ENCODE measurements at places on chromosomes 2 and 18.

DNA sequence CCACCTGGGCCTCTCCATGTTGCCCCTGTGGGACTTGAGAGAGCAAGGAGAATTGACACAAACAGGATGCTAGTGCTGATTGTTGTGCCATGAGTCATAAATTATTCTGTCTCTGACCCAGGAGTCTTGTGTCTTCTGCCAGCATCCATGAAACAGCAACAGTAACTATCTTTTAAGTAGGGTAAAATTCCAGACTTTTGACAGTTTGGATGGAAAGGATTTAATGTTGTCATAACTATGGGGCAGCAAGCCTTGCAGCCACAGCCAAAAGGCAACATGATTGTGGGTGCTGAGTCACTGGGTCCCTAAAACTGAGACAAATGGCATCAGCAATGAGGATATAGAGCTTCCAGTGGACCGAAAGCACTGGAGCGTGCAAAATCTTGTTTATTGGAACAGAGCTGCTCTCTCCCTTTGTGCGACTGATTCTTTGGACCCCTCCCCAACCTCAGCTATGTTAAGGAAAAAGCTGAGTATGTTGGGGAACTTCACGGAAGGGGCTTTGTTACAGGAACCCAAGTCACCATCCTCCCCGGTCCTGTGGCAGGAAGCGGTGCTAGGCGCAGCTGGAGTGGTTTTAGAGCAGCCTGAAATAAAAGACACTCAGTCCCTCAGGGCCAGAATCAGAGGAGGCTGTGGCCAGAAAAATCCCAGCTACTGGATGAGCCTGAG is 9.6 kb upstream of the ITPRIPL1 start:
- DNase-seq = peak; percentile 46

DNA sequence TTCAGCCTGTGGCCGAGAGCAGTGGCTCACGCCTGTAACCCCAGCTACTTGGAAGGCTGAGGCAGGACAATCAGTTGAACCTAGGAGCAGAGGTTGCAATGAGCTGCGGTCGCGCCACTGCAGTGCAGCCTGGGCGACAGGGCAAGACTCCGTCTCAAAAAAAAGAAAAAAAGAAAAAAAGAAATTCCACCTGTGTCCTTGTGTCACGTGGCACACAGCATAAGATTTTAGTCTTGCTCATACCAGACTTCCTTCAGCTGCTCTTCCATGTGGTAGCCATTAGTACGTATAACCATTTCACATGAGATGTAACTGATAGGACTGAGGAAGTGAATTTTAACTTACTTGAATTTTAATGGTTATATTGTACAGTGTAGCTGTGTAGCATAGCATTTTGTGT is 4.0 kb downstream of the NOP58 start:
- no peak for DNase-seq

GRCh38 chr2:186980117-186980442 is 131.1 kb upstream of the ZSWIM2 start:
- no peak for DNase-seq

- DNase-seq = peak; percentile 50
These were observed 103.4 kb downstream of the TNS1 start for GRCh38 chr2:217899231-217900009.

GRCh38 chr2:140186313-140186712 is 1406.1 kb upstream of the NXPH2 start:
- DNase-seq = no peak

- DNase-seq = no peak
These were observed 44.8 kb downstream of the FTCDNL1 start for GRCh38 chr2:199806179-199806578.

DNA sequence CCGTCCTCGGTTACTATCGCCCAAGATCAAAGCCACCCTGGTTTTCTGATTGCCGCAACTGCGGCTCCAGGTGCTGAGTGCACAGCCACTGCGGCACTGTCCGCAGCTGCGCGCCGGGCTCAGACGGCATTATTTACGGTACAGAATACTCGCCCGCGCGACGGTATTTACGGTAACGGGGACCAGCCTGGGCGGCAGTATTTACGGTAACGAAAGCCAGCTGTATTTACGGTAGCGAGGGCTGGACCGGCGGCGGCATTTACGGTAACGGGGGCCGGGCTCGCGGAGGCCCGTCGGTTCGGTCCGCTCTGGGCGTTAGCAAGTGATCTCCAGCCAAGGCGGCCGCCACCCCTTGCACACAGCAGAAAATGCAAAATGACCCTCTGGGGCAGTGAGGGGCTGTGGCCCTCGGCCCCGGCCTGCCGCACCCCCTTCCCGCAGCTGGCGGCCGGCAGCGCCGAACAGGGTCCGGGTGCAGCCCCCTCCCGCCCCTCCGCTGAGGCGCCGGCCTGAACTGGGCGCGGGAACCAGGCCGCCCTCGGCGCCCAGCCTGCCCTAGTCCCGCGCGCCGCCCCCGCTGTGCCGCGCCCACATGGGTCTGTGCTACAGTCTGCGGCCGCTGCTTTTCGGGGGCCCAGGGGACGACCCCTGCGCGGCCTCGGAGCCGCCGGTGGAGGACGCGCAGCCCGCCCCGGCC is at the start of gene GNAL:
Gene GNAL (plus strand): TSS at position 293 of the 697 bp plus-strand sequence. CDS start 300 bp downstream, at position 593.
- peak; percentile 0 for DNase-seq

GRCh38 chr18:75066936-75067335 is 142.0 kb downstream of the PTGR3 start:
- DNase-seq = no peak

- no peak for DNase-seq
These were observed 39.2 kb downstream of the IL1R2 start for GRCh38 chr2:102030855-102031527.

DNA sequence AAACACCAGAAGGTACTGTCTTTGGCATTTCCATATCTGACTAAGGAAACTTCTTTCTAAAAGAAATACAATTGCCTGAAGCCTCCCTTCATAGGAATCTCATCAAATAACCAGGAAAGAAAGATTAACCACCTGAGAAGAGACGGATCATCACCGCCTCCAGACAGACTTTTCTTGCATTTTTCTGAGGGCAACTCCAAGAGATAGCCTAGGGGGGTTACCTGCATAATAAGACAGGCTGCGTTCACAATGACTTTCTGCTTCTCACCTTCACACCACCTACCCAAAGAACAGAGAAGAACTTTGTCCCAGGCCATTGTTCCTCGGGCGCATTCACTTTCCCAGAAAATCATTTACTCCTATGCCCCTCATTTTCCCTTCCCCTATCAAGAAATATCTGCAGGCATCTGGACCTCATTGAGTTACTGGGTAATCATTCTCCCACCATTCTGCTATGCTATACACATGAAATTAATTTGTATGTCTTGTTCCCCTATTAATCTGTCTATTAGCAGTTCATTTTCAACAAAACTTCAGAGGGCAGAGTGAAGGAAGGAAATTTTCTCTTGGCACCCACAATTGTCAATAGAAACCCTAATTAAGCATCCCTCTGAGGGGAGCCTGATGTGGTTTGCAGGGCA is 8.3 kb upstream of the POMC start:
- no peak for DNase-seq

- no peak for DNase-seq
These were observed 12.6 kb downstream of the FAM124B start for GRCh38 chr2:224389317-224389716.

DNA sequence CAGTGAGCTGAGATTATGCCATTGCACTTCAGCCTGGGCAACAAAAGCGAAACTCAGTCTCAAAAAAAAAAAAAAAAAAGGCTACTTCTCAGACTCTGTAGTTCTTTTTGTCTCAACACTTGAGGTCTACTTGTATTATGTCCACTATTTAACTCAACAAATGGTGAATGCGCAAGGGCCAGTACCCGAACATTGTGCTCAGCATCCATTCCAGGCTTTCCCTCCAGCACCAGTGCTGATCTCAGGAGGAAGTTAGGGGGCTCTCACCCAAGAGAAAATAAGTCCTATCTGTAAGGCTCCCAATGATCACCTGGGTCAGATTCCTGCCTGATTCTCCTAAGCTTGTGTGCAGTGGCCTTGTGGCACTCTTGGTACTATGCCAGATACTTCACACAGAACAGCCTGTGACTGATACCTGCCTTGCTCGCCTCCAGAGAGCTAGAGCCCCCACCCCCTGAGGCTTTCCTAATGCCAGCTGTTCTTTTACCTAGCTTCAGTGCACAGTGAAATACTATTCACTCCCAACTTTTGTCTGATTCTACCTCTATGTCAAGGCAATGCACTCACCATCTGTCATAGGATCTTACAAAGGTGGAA is 74.9 kb downstream of the INO80D start:
- no peak for DNase-seq

DNA sequence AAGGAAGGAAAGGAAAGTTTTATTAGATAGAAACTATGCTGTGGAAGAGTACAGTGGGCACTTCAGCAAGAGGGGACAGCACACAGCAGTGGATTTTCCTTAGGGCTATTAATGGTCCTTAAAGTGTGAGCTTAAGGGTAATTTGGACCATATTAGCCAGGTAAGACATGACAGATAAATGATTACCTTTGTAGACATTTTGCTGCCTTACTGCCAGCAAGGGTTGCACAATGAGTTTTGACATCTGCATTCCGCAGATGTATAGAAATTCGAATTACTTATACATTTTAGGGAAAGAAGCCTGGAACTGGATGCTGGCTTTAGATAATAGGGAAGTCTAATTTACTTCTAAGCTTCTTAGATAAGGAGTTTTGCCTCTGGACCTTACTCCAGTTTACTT is 14.0 kb upstream of the UBE2F start:
- DNase-seq = no peak

GRCh38 chr18:2316082-2316750 is 255.1 kb downstream of the METTL4 start:
- DNase-seq = no peak

DNA sequence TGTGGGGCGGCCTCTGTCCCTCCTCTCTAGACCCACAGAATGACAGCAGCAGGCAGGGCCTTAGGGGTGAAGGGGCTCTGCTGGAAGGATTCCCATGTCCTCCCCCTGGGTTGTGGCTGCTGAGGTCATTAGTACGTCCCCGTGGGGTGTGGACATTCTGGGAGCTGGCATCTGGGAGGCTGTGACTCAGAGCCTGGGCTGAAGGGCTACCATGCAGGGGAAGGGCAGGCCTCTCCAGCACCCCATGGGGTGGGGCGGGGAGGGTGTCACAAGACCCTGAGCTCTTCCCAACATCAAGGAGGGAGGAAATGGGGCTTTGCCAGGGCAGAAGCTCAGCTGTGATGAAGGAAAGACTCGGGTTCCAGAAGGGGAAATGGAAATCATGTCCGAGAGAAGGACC is 105.8 kb upstream of the SMAD2 start:
- no peak for DNase-seq

- no peak for DNase-seq
These were observed 53.3 kb downstream of the MEMO1 start for GRCh38 chr2:31957354-31958139.

- DNase-seq = no peak
These were observed 6.5 kb downstream of the NAGK start for GRCh38 chr2:71074893-71075395.

GRCh38 chr2:168804214-168804613 is 1.8 kb downstream of the NOSTRIN start:
- DNase-seq = no peak

- no peak for DNase-seq
These were observed 10.7 kb downstream of the ZNF142 start for GRCh38 chr2:218648787-218649100.

DNA sequence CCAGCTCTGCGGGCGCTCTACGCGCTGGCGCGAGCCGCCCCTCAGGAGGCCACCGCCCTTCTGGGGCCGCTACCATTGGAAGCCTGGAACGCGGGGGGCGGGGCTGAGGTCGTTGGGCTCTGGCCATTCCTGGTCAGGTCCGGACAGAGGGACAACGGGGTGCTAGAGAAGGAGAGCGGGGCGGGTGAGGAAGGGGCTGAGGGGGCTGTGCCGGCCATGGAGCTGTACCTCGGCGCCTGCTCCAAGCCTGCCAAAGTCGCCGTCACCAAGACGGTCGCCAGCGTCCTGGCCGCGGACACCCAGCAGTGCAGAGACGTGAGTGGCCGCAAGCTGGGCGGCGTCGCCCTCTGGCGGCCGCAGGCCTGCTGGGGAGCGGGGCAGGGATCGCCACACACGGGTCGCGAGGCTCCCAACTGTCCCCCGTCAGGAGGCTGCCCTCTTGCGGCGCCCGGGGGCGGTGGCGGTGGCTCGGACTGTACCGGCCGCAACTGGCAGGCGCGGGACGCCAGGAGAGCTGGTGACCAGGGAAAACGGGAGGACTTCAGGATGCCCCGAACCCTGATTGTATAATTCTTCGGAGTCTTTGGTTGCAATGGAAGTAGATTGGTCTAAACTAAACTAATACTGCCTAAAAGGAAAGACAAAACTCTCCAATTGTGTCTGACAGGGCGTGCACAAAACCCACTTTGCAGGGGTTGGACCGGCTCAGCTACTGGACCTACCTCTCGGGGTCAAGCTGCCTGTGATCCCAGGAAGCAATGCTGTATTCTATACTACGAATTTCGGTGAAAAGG is at the start of gene FSIP2:
Gene FSIP2 (plus strand): TSS at position 126 of the 794 bp plus-strand sequence. CDS start 91 bp downstream, at position 217.
- DNase-seq = no peak

GRCh38 chr18:77234504-77235365 is 14.9 kb upstream of the GALR1 start:
- DNase-seq = no peak

DNA sequence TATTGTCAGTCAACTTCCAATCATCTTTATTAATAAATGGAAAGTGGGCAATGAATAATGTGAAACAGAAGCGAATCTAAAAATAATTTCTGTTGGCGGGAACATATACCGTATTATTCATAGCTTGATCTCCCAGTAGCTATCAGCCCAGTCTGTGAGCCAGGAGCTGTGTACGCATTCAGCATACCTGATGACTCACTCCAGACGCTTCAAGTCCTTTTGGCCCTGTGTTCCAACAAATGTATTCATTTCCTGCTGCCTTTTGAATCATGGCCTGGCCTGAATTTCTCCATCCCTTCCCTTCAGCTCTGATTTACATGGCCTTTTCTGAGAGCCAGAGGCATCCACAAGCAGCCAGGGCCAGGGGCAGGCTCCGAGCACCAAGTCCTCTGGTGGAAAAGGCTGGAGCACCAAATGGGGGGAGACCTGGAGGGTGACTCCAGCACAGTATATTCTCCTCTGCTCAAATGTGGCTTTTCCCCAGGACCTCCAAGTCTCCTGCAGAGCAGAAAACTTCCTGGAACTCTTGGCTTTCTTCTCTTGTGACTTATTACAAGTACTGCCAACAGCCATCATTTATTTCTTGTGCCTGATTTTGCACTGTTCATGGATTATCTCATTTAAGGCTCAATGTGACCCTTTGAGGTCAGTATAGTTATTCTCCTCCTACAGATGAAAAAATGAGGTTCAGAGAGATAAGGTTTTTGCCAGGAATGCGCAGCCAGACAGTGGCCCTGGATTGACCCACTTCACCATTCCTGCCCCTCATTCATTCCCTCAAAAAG is 108.7 kb downstream of the EN1 start:
- peak; percentile 81 for DNase-seq
